ENCODE measurements at places on chromosomes 5 and 9. TPM values are rescaled to one million over a fixed set of nuclear protein-coding genes. Genes with fewer than 3 reads are reported as not detected.

Gene BASP1
- total RNA-seq = 0.76 TPM

Gene PAPPA
- total RNA-seq = 0.30 TPM

Gene PIP5KL1
- 6.8 TPM for total RNA-seq

Gene CFAP157
- total RNA-seq = not detected

Gene RELL2
- total RNA-seq = 22.2 TPM

Gene CCDC69
- total RNA-seq = 23.8 TPM

Gene PCDHA9
- total RNA-seq = not detected

Data from activated naive CD4-positive, alpha-beta T cell treated with anti-CD3 and anti-CD28 coated beads, Interleukin-2, amount 50 U/mL, for 72 hours (primary cell).